ENCODE measurements at places on chromosomes 2 and 18.

DNA sequence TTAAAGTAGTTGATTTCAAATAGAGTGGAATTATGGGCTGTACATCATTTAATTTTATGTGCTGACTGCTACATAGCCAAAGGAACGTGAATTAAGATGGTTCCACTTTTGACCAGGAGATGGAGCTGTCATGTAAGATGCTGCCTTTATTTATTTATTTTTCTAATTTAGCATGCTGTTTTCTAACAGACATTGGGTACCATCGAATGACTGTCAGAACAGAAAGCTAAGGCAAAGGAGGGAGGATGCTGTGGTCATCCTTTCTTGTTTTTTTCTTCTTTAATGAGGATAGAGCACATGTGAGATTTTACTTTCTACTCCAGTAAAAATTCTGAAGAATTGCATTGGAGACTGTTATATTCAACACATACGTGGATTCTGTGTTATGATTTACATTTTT is at the start of gene SCN2A:
SCN2A (plus strand) TSS at position 185 of the 400 bp plus-strand sequence. CDS start 56,410 bp downstream, outside the sequence.
- DNase-seq = no peak

- DNase-seq = no peak
Measured at GRCh38 chr2:162073888-162074631, at the start of gene DPP4. Gene DPP4 (minus strand): TSS chr2:162074215. CDS start chr2:162073981, 234 bp downstream.

DNA sequence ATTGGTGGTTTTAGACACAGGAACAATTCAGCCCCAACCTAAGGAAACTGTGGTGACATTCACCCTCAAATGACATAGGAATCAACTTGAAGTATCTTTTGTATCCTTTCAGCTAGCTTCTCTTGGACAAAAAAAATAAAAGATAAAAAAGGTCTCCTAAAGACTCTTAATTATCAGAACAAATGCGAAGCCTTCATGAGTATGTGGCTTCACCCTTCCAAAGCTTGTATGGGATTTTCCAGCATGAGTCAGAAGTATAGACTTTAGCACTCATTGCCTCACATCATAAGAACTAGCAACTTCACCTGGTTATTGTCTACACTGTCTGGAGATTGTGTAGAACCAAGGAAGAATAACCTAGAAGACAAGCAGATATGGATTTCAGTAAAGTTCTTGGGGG is 135.4 kb downstream of the LAMA3 start:
- no peak for DNase-seq

DNA sequence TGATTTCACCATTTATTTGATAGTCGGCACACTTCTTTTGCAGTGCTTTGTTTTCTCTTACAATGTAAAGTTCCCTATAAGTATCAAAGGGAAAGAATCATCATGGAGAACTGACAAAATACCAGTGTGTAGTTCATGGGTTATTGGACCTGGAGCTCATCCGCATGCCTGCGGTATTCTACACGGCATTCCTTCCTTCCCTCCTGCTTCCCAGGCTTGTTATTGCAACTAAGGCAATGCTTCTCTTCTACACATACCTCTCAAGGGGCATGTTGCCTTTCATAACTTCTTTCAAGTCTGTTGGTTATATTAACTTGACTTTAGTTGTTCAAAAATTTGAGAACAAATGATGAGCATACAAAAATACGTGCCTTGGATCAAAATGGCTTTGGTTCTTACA is 24.3 kb upstream of the FAP start:
- DNase-seq = no peak

- DNase-seq = no peak
Measured at GRCh38 chr2:241565411-241565810, 6.9 kb downstream of the BOK start.

- no peak for DNase-seq
Measured at GRCh38 chr2:193929131-193929530, 1727.9 kb upstream of the SLC39A10 start.

DNA sequence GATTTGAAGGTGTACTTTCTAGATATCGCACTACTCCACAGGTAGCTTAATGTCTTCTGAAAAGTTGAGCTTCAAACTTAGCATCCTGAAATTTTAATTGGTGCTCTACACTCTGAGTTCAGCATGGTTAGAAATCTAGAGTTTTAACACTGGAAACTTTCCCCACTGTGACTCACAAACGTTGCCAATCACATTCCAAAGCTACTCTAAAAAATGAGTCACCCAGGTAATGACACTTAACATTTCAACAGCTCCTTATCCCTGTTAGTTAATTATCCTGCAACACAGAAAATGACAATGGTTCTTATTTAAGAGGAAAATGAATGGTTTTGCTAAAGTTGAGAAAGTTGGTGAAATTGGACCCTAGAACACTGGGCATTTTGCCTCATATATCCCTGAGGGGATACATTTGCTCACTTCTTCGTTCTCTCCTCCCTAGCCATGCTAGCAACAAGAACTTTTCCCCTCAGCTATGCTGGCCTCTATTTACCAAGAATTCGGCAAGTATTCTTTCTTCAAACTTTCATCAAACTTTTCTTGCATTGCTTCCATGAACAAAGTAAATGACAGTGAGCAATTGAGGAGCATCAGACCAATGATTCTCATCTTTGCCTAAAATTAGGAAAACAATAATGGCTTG is 1024.1 kb upstream of the KLHL29 start:
- DNase-seq = no peak

DNA sequence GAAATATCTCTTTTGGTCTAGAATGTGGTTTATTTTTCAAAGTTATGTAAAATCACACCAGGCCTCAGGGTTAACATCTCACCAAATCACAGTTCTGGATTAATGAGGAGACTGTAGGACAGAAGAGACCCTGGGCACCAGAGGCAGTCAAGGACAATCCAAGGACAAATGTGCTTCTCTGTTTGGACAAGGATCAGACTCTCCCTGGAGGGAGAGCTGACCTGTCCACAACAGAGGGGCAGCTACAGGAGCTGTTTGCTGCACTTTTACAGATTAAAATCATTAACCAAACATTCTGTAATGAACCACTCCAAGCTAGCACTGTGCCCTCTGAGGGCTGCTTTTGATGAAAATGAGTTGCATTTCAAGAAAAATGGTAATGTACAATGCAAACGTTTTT is 690.6 kb upstream of the SLC8A1 start:
- no peak for DNase-seq

- DNase-seq = no peak
Measured at GRCh38 chr2:1674766-1675397, 69.4 kb downstream of the PXDN start.

- DNase-seq = no peak
Measured at GRCh38 chr2:47568164-47568850, 165.4 kb downstream of the MSH2 start.

DNA sequence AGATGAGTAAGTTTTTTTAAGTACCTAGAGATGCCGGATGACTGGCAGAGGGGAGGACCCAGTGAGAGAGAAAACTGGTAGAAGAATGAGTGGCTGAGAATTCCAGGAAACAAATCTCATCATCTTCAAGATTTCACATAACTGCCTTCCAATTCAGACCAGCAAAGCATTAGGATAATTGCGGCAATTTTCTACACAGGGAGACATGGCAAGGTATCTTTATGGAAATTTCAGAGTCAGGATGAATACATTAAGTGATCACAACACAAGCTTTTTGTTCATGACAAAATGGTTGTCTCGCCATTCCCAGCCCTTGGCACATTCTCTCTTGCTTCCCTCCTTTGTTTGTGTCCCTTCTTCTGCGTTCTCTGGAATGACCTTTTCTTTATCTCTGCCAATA is 82.1 kb downstream of the ALK start:
- no peak for DNase-seq

GRCh38 chr2:13193900-13194299 is 477.2 kb downstream of the TRIB2 start:
- no peak for DNase-seq

DNA sequence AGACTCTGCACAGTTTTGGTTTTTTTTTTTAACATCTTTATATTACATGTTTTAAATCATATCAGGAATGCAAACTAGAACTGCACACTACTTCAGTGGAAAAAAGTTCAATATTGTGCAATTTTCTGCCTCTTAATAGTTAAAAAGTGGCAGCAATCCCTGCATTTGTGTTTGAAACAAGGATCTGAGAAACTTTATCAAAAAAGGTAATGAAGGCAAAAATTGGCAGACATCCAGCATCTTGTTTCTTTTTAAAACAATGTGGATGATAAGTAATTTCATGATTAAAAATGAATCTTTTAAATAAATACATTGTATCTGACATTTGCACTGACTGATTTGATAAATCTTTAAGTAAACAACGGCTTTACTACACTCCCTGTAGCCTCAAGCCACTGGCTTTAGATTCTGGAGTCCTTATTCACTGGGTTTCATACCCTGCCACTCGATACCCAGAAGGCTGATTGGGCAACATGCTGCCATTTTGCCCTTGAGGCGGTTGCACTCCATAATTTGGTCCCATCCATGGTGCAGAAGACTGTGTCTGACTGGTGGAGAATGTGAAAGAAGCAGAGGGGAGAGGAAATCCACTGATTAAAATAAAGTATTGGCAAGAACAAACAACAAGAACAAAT is 21.6 kb upstream of the C2orf42 start:
- DNase-seq = no peak

DNA sequence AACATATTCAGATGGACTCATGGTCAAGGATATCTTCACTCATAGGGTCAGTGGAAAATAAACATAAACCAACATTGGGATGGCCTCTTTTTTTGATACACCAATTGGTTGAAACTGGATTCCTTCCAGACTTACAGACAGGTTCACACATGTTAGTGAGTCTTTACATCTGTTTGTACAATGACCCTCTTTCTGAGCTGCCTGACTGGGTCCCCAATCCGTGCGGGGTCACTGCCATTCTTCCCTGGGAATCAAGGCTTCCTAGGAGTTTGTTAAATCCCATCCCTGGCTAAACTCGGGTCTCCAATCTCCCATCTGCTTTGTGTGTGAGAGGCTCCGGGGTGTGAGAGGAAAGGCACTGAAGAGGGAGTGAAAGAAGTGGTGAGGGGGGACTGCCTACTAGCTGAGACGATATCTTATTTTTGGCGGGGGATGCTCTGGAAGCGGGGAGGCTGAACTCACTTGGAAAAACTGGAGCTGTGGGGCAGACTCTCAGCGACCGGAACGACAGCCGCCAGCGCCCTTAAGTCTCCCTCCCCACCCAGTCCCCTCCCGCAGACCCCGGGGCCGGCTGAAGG is 487 bp downstream of the STARD6 start:
- no peak for DNase-seq

- DNase-seq = no peak
Measured at GRCh38 chr2:132588576-132588975, 81.4 kb downstream of the LYPD1 start.

DNA sequence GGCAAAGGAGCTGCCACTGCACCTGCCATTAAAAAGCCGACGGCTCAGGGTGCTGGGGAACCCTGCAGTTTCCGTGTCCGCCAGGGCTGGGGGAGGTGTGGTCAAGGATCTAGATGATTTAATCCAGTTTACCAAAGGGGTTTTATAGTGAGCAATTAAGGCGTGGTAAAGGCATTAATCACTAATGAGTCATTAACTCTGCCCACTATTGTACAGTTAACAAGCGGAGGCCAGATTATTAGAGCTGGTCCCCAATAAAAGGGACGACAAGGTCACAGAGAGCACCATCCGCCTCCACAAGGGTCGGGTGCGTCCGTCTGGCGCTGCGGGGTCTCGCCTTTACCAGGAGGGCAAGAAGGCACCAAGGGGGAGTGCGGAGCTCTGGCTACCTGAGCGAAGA is 9.6 kb downstream of the RAX start:
- DNase-seq = no peak

GRCh38 chr18:49277395-49278036 is 182.9 kb downstream of the DYM start:
- DNase-seq = no peak

DNA sequence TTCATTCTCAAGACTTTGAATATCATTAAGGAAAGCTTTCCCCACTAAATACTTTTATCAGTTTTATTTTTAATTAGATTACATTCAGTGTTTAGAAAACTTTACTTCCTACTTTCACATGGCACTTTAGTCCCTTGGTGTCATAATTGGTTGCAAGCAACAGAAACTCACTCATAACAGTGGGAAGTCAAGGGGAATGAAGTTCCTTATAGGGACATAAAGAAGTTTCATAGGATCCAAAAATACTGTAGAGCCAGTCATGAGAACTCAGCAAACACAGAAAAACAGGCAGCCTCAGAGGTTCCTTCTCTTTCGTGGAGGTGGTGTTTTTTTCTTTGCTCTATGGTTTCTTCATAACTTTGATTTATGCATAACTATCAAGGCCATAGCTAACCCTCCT is 809.0 kb downstream of the BCL11A start:
- no peak for DNase-seq

DNA sequence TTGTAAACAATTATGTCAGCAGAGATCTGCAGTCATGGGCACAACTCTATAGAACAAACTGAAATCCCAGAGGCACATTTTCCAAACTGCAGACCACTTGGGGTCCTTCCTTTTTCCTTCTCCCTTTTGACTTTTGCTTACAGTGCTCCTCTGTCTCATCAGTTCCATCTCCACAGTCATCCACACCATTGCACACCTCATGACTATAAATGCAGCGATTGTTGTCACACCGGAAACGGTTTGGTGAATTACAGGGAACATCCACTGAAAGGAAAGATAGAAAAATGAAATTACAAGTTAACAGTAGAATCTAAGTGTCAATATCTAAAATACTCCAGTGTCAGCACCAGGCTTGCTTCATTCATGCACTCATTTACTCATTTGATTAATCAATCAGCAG is 96.4 kb downstream of the DHRS9 start:
- no peak for DNase-seq

GRCh38 chr18:57900906-57901435 is 97.9 kb upstream of the ATP8B1 start:
- no peak for DNase-seq

- no peak for DNase-seq
Measured at GRCh38 chr2:224722770-224723169, 6.6 kb upstream of the CCDC195 start.

- DNase-seq = no peak
Measured at GRCh38 chr2:239302808-239303557, 97.8 kb downstream of the HDAC4 start.

DNA sequence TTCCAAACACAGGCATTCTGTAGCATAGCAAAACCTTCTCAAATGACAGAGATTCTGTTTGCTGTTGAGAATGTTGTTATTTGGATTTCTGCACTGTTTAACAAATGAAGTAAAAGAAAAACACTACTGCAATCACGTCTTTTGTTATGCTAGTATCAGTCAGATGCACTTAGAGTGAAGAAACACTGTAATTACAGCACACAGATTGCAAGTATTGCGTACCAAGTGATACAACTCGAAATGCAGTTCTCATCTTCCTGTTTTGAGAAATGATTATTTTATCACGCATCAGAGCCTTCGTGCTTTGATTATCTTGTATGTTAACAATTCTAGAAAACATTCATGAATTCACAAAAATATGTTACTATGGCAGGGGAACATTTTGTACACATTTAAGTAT is 41.8 kb upstream of the KLF11 start:
- no peak for DNase-seq

DNA sequence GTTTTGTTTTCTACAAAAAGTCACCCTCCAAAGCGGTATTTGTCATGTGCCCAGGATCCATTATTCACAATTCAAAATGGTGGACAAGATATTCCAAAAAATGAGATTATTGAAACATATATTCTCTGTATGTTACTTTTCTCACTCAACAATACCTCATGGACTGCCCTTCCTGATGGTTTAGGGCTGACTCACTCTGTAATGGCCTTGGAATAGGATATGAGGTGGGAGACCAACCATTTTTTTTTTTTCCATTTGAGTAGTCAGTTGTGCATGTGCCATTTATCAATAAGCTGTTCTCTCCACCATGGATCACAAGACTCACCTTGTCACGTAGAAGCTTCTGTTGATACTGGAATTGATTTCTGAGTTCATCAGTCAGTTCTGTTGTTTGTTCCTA is 64.5 kb downstream of the LYPD6 start:
- DNase-seq = no peak
